ENCODE measurements at places on chromosomes 6 and 20. TPM values are rescaled to one million over a fixed set of nuclear protein-coding genes. Genes with fewer than 3 reads are reported as not detected.

CCN6 gene
- total RNA-seq: 0.39 TPM

INSM1 gene
- not detected for total RNA-seq

ELOVL2 gene
- 0.59 TPM for total RNA-seq

PCK1 gene
- total RNA-seq: 51.4 TPM

GPX6 gene
- not detected for total RNA-seq

ATP9A gene
- 24.6 TPM for total RNA-seq

HELZ2 gene
- 19.8 TPM for total RNA-seq

RPS6KA2 gene
- 11.7 TPM for total RNA-seq

DNA sequence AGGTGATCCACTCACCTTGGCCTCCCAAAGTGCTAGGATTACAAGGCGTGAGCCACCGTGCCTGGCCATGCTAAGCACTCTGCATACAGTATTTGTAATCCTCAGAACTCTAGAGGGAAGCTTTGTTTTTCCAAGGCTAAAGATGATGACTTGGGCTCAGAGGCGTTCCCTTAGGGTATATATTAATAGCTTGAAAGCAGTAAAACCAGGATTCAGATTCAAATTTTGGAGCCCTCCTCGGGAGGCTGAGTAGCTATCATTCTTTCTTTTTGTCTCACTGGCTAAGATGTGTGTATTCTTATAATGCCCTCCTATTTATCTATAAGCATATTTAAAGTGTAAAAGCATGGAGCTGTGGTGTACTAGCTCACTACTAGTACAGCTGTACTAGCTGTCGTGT lies 68.5 kb downstream of the PRPH2 start:
- no peak for DNase-seq

DNA sequence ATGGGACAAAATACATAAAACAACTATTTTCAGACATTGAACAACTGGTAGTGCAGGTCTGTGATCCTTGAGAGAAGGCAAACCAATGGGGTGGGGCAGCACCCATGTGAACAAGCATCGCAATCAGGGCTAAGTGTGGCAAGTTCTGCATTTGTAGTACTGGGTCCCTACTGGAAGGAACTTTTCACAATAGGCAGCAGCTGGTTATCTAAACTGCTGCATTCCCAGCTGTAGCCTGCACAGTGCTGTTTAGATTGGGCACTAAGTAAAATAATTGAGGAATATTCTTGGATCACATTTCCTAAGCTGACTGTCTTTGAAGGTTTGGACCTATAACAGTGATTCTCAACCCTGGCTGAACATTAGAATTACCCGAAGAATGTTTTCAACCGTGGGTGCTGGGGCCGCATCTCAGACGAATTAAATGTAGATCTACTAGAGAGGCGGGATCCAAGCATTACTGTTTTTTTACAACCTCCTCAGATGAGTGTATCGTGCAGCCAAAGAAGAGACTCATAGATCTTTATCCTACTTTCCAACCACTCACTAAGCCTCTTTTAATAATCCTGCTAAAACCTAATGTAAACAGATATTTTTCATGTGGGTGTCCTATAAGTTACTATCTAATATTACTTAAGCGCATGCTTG lies 12.4 kb upstream of the MAP3K4 start:
- DNase-seq: no peak

DNA sequence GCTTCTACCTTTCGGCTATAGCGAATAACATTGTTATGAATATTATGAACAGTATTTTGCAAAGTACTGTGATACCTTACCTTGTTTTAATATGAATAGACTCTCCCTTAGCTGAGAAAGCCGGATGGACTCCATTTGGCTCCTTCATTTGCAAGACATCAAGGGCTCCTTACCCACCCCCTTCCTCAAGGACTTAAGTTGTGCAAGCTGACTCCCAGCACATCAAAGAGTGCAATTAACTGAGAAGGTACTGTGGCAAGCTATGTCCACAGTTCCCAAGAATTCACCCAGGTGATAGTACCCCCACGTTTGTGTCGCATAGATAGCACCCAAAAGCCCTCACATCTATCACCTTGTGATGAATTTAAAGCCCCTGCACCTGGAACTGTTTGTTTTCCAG lies 11.2 kb downstream of the CST5 start:
- no peak for DNase-seq

DNA sequence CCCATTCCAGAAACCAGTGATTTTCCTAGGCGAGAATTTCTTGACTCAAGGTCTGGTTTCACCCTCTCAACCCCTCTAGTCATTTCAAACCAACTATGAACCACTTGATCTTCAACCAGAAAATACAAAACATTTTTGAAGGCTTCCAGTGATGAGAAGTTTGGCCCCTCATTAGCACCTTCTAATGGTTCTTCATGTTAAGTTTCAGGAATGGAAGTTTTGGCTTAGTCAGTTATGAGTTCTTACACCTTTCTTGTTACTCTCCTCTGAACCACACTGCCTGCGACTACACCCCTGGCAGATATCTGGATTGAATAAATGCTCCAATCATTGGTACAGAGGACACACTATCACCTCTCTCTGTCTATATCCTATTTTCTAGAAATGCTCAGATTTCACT lies 67.2 kb downstream of the GJA10 start:
- no peak for DNase-seq

- no peak for DNase-seq
Observed at GRCh38 chr6:1942834-1943233, 302.6 kb downstream of the GMDS start.

DNA sequence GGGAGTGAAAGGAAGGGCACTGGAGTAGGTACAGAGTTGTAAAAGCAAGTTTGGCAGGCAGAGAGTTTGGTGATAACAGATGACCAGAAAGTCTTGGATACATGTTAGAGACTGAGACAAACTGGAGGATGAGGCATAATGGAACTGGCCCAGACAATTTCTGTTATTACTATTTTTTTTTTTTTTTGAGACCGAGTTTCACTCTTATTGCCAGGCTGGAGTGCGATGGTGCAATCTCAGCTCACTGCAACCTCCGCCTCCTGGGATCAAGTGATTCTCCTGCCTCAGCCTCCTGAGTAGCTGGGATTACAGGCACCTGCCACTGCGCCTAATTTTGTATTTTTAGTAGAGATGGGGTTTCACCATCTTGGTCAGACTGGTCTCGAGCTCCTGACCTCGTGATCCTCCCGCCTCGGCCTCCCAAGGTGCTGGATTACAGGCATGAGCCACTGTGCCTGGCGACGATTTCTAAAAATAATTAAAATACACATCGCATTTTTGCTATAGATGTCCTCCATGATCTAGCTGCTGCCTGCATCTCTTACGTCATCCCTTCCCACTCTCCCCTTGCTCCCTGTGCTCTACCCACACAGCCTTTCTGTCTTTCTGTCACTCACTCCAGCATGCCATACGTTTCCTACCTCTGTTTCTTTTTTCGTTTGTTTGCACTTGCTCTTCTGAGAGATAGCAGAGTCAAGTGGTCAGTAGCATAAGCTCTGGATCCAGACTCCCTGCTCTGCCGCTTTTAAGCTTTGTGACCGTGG lies 23.5 kb downstream of the MAPK14 start:
- no peak for DNase-seq

DNA sequence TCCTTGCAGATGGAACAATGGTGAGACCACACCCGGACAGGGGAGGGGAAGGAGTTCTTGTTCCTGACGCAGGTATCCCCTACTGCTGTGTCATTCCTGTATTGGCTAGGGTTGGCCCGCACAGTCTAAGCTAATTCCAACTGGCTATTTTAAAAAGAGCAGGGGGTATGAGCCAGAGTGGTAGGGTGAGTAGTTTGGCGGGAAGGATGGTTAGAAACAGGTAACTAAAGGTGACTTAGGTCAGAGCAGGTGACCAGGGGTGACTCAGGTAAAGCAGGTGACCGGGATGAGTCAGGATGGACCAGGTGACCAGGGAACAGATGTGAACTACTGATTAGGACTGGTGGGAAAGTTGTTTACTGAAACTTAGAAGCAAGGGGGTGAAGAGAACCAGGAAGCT lies 58.0 kb downstream of the ZNF292 start:
- DNase-seq: no peak

- no peak for DNase-seq
Observed at GRCh38 chr6:142207265-142207877, 60.3 kb downstream of the VTA1 start.

DNA sequence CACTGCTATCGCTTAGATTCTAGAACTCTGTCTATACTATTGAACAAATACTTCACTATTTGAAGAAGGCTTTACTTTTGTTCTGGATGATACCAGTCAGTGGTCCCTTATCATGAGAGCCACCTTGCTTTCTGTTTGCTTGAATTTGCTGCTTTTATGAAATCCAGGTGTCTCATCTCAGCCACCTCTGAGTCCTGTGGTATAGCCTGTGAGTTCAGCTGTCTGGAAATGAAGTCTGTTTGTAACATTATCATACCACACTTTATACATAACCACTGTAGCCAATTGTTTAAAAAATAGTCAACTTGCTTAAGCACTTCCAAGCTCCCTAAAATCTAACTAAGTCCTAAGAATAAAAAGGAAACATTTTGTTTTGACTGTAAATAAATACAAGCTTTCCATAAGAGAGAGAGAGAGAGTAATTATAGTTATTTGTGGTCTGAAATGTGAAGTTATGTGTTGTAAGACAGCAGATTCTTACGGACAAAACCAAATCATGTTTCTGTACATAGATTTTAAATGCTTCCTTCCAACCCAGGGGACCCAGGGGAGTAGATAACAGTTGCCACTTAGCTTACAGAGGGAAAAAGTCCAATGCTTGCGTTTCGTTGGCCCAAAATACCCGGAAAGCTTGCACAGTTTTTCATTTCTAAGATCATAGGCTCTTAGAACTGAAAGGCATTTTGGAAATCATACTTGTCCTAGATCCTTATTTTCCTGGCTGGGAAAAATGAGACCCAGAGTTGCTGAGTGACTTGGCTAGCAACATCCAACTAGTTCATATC lies 1107.8 kb upstream of the FLRT3 start:
- peak; percentile 47 for DNase-seq

- DNase-seq: no peak
Observed at GRCh38 chr20:57655809-57656155, 35.6 kb upstream of the ZBP1 start.

GRCh38 chr20:17797161-17797560 lies 97.4 kb downstream of the BANF2 start:
- no peak for DNase-seq

GRCh38 chr6:26158076-26158580 lies 70.9 kb downstream of the HFE start:
- DNase-seq: no peak

GRCh38 chr6:27502508-27503435 lies 29.9 kb upstream of the ZNF184 start:
- DNase-seq: peak; percentile 38
